T-helper 2 cell treated with Interferon-gamma antibody and Interleukin-4, amounts not matched to agents 5 μg/mL and 100 μg/mL, for 36 hours (primary cell): ENCODE measurements at places on chromosomes 6 and 20.

- no peak for DNase-seq
These were observed 1370.3 kb upstream of the CITED2 start for GRCh38 chr6:140744659-140745320.

GRCh38 chr6:79034865-79035264 is 43.2 kb downstream of the PHIP start:
- DNase-seq: peak; percentile 21

DNA sequence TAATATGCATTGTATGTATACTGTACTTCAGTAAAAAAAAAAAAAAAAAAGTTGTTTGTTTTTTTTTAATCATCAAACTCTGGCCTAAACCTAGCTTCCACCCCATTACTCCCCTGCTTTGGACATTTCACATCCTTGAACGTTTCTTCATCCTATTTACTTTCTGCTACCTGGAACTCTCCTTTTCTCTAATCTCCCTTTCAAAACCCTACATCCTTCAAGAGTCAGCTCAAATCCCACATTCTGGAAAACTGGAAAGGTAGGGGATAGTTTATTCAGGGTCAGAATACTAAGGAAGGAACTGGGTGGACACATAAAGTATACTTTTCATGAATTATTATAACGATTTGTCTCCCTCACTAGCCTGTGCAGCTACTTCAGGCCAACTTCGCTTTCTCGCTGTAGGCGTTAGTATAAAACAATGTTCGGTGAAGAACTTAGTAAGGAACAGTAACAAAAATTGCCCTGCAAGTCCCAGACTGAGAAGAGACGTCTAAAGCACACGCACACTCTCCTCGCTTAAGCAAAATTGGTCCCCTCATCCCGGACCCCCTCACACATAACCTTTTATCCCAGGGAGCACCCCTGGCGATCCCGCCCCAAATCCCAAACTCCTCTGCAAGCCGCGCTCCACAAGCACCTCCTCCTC is 775 bp downstream of the PIGU start:
- no peak for DNase-seq

- DNase-seq: no peak
These were observed 852 bp downstream of the SYNGAP1 start for GRCh38 chr6:33420491-33421343.

DNA sequence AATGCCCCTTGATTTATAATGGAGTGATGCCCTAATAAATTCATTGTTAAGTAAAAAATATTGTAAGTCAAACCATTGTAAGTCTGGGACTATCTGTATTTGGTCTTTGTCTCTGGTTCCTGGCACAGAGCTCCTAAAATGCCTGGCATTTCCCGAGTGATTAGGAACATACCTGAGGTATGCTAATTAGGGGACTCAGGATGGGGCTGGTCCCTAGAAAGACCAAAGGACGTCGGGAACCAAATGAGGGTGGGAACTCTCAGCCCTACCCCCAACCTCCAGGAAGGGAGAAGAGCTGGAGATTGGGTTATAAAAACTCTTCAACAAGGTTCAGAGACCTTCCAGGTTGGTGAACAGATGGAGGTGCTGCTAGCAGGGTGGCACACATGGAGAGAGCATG is 82.6 kb upstream of the ARG1 start:
- no peak for DNase-seq

DNA sequence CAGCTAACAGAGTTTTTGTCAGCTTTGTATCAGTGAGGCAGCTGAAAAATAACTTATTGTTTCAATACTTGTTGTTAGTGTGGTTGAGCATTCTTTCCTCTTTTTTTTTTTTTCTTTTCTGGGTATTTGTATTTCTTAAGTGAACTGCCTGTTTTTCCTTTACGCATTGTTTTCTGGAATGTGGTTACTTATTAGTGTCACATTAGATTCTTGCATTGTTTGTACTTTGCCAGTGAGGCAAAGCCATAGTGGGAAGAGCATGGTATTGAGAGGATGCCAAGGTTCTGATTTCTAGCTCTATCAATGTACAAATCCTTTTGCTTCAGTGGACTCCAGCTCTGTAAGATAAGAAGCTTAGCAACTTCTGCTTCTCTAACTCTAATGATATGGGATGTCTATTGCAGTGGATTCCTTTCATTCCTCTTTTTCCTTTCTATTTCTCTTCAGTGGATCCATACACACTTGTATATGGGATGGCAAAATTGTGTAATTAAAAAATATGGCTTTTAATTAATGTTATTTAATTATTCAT is 3.9 kb downstream of the CDKAL1 start:
- DNase-seq: no peak

- DNase-seq: no peak
These were observed 52.3 kb downstream of the ABHD12 start for GRCh38 chr20:25338112-25339023.

DNA sequence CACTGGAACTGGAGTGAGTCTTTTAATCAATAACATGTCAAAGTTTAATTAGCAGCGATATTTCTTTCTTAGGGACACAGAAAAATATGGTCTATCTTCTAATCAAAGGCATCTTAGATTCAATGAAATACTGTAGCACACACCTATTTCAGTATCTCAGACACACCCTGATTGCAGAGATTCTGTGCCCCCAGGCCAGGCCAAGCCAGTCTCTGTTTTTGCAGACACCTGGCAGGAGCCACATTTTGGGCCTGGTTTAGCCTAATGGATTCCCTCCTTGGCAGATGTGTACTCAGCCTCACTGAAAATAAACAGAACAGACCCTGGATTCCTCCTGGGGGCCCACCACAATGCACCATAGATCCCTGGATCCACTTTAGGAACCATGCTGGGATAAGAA is 74.8 kb downstream of the LRFN2 start:
- no peak for DNase-seq

DNA sequence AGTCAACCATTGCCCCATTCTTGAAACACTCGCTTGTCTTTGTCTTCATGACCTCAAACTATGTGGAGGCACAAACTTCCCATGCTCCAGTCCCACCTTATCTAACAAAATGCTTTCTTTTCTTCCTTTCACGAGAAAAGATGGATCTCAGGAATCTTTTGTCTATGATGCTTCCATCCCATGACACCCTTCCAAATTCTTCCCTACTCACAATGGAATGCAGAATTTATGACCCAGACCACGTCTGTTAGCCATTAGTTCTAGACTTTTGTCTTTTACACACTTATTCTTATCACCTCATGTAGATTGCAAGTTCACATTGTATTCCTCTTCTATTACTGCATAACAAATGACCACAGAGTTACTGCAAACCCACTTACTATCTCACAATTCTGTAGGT is 24.2 kb upstream of the LAMP5 start:
- no peak for DNase-seq

GRCh38 chr20:46164254-46164653 is 46.1 kb downstream of the CD40 start:
- DNase-seq: no peak

- DNase-seq: no peak
These were observed 193.7 kb downstream of the GJA10 start for GRCh38 chr6:90088009-90088408.

DNA sequence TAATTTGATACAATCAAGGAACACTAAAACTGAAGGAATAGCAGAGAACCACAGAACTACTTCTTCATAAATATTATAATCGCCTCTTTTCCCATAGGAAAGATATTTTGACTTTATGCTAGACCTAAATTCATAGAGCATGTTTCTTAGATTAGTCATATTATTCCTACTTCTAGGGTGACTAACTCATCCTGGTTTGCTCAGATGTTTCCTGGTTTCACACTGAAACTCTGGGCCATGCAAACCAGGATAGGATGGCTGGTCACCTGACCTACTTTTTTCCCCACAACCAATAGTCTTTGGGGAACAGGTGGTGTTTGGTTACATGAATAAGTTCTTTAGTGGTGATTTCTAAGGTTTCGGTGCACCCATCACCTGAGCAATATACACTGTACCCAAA is 42.8 kb downstream of the MMS22L start:
- no peak for DNase-seq

DNA sequence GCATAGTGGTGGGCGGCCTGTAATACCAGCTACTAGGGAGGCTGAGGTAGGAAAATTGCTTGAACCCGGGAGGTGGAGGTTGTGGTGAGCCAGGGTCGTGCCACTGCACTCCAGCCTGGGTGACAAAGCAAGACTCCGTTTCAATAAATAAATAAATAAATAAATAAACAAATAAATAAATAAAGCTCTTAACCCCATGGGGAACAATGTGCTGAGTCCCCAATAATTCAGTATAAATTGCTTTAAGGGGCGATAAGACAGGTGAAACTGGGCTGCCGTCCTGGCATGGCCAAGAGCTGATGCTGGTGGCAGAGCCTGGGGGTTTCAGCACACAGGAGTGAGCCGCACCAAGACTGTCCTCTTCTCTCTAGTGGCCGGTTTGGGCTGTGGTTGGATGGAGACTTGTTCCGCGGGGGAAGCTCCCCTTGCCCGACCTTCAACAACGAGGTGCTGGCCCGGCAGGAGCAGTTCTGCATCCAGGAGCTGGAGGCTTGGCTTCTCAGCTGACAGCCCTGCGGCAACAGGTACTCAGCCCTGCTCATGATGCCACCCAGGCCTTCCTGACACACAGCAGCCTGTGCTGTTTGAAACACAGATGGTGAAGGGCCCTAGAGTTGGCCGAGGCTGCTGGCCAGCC is 13.1 kb downstream of the TLDC2 start:
- DNase-seq: no peak

DNA sequence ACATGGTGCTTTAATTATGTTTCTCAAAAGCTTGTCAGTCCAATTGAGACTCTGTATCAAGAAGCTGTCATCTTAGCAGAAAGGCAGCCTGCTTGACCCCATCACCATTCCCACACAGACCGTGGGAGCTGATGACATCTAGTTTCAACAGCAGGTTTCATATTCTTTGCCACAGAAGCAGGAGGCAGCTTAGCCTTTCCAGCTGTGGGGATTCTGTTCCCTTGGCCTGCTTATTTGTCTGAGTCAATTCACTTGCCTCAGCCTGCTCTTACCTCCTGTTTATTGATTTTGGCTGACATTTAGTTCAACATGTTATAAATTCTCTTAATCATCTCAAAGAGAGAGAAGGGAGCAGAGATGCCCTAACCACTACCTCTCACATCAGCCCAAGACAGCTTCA is 527.7 kb downstream of the ADGRB3 start:
- no peak for DNase-seq

GRCh38 chr20:58309591-58310290 is at the start of gene RAB22A:
Gene RAB22A (plus strand): TSS chr20:58309715. CDS start chr20:58309977, 262 bp downstream.
- peak; percentile 81 for DNase-seq

- DNase-seq: no peak
These were observed 940.6 kb upstream of the FLRT3 start for GRCh38 chr20:15278041-15278440.

DNA sequence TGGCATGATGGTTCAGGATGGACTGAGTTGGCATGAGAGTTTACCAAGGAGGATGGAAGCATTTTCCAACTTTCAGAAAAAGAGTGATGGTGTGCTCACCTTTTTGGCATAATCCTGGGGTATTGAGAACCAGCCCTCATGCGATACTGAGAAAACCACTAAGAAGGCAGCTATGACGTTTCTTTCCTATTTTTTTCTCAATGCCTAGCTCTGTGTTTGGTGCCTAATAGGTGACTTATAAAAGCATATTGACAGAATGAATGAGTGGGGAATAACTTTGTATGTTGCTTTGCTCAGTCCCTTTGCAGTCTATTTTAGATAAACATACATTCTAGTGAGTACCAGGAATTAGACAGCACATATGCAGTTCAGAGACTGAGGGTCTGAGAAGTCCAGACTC is 816.3 kb downstream of the DHX35 start:
- no peak for DNase-seq

DNA sequence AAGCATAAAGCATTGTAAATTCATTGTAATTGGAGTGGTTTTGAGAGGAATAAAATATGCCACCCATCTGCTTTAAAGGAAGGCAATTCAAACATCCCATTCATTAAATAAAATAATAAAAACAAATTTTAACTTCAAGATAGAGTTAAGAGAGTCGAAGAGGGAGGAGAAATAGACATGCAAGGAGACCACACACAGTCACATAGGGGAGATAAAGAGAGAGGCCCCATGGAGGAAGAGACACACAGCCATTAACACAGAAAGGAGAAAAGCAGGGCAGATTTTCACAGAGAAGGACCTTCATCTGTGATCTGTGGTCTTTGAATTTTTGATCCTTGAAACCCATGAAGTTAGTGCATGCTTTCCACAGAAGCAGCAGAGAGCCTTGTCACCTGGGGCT is 214.3 kb upstream of the TCF21 start:
- no peak for DNase-seq

- no peak for DNase-seq
These were observed 39.4 kb upstream of the FABP7 start for GRCh38 chr6:122740091-122740490.

GRCh38 chr6:98672681-98673475 is 161.5 kb upstream of the POU3F2 start:
- DNase-seq: no peak

DNA sequence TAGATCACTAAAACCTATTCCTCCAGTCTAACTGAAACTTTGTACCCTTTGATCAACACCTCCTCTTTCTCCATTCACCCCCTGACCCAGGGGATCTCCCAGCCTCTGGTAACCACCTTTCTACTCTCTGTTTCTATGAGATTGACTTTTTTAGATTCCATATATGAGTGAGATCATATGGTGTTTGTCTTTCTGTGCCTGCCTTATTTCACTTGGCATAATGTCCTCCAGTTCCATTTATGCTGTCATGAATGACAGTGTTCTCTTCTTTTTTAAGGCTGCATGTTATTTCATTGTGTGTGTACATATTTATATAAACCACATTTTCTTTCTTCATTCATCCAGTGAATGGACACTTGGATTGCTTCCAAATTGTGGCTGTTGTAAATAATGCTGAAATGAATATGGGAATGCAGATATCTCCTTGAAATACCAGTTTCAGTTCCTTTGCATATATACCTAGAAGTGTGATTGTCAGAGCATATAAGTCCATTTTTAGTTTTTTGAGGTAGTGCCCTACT is 57.7 kb downstream of the DHX35 start:
- DNase-seq: peak; percentile 70

DNA sequence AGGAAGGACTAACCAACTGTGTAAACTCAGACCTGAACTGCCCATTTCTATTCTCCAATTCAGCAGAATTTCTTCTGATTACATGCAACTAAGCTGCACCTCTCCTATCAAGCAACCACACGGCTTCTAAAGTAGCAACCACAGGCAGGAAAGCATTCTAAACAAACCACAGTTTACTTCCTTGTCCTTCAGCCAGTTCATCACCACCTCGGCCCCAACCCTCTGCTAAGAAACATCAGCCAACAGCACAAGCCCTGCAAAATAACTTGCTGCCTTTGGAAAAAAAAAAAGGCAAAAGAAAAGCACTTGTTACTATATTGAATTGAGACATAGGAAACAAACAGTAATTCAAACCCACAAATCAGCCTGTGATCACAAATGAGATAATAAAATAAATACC is 140.3 kb downstream of the NFATC2 start:
- peak; percentile 53 for DNase-seq

DNA sequence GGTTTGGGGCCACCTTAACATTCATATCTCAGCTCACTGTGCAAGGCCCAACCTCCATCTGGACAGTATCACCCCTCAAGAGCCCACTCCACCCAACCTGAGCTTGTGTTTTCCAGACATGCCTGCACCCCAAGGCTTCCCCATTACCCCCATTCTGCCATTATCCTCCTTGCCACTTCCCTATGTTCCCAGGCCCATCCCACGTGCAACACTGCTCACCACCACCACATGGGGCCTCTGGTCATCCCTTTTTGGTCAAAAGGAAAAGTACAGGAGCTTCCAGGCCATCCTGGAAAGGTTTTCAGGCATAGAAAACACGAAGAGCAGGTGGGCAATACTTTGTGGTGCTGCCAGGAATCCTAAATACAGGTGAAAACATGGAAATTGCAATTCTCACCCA is 140.3 kb downstream of the SYNDIG1 start:
- DNase-seq: no peak

GRCh38 chr20:36856691-36857635 is 19.0 kb upstream of the TLDC2 start:
- peak; percentile 38 for DNase-seq
